Gastrocnemius medialis (tissue), 4 donors: ENCODE measurements at places on chromosomes 2 and 18.

GRCh38 chr2:166419616-166419934 is 43.8 kb upstream of the SCN9A start:
- DNase-seq = no peak

GRCh38 chr2:58930537-58930936 is 689.4 kb upstream of the FANCL start:
- no peak for DNase-seq

DNA sequence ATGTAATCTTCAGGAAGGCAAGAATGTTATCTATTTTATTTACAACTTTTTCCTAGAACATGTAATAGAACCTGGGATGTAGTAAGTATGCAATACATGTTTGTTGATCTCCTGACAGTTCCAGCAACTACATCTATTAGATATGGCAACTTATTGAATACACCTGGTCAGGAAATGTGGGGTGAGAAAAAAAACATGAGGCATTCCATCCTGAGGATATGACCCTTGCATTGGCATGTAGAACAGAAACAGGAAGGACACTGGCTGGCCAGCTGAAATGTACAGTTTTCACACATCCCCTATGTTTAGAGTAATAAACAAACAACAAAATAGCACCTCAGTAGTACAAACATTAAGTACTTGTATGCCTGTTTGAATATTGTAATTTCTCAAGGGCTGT is 272.6 kb upstream of the NT5C1B start:
- no peak for DNase-seq

DNA sequence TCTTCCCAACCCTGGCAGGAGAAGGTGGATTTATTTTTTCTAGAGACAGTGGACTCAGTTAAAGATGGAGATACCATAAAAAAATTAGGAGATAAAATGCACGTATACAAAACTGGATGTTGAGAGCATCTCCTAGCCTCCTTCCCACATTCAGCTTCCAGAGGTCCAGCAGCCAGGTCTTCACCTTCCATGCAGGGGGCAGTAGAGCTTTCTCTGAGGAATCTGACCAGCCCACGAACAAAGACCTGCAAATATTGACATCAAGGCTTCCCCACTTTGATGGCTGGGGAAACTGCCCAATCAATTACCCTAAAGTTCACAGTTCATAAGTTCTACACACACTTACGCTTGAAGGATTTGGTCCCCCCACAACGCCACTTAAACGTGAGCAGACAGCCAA is 24.5 kb downstream of the AQP4 start:
- no peak for DNase-seq

- no peak for DNase-seq
These were observed 102.2 kb upstream of the TTC39C start for GRCh38 chr18:23912356-23912755.

GRCh38 chr2:230677201-230677946 is 35.3 kb upstream of the CAB39 start:
- no peak for DNase-seq

DNA sequence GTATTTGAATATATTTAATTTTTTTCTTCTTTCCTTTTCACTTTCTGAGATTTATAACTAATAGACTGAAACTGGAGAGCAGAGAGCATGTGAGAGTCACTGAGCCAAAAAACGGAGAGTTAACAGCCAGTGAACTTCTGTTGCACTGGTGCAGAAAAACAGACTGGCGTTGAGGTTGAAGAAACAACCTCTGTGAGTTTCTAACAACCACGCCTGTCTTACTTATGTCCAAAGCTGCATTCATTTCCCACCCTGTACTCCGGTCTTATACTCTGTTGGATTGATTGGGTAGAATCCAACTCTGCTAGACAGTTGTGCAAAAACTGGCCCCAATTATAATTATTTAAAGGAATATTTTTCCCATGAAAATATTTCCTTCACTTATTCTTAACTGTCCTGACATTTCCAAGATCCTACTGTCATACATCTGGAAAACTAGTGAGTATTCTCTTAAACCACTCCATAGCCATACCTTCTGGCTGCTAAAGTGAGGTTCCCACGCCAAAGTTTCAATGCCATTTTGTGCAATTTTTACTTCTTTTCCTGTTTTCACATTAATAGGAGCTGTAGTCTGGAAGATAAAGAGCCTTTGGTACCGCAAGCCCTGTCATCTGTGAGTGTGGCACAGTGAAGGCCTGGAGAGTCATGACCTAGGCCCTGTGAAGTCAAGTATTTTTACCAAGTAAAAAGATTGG is 9.4 kb downstream of the CYP1B1 start:
- no peak for DNase-seq

- DNase-seq = no peak
These were observed 309.0 kb downstream of the GULP1 start for GRCh38 chr2:188600536-188601210.

DNA sequence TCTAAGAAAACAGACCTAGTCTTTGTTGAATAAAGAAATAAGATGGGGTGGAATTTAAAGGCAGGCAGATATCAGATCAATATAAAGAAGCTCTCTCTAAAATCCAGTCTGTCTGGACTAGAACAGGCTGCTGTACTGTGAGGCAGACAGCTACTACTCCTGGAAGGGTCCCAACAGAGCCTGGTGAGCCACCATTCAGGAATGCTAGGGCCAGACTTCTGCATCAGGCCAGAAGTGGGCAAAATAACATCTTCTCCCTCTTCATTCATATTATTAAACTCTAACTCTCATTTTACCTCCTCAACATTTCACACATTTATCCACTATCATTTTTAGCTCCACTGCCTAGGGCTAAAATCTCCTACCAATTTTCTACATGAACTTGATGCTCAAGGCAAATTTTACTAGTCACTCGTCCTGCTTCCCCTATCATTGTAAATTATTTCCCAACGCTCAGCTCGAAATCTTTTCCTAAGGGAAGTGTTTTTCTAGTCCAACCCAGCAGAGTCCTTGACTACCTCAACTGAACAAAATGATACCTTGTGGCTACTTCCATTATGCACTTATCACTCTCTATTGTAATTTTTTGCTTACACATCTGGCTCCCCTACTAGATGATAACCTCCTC is 45.2 kb upstream of the GLS start:
- DNase-seq = no peak
